ENCODE measurements at places on chromosomes 2 and 18. TPM values are rescaled to one million over a fixed set of nuclear protein-coding genes. Genes with fewer than 3 reads are reported as not detected.

DNA sequence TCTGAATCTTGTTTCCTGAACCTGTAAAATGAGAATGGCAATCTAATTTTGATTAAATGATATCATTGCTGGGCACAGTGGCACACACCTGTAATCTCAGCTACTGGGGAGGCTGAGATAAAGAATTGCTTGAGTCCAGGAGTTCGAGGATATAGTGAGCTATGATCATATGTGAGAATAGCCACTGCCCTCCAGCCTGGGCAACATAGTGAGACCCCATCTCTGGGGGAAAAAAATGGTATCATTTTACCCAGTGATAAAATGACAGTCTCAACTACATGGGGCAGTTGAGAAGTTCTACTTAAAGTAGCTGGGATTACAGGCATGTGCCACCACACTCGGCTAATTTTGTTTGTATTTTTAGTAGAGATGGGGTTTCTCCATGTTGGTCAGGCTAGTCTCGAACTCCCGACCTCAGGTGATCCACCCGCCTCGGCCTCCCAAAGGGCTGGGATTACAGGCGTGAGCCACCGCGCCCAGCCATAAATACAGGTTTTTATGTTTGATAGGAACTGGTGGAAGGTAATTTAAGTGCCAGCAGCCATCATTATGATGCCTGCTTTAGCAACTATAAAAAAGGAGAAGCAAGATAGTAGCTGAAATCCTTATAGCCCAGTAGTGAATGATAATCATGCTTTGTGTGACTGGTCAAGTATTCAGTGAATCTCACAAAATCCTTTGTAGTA, 17.0 kb downstream of the BZW1 start:
- no peak for DNase-seq

DNA sequence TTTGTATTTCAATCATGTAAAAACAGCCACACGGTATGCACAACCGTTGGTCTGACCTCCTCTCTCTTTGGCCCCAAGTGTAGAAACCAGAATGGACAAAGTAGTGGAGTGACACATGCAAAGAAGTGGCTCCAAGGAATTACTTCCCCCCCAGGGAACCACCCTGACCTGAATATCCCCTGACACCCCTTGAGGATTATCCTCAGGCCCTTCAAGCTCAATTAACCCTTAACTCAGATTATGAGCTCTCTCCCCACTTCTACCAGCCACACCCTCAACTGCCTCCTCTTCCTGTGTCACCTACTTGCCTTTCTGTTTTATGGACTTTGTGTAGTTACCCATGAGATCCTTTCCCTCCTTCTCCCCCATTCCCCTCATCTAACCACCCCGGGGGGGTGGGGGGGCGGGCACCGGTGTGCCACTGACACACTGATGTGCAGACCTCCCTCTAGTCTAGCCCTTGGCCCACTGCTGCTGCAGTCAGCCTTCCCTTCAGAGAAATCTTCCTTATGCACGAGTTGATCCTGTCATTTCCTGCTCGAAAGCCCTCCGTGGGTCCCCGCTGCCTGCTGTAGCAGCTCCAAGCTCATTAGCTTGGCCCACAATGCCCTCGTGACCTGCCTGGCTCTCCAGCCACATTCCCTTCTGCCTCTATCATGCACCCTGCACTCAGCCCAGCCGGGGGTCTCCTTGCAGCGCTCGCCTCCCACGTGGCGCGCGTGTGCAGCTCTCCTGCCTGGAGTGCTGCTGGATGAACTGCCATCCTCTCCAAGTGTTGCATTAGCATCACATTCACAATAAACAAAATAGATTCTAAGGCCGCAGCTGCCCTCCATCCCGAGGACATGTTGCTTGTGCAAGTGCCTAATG, 40.1 kb upstream of the TMEM177 start:
- DNase-seq: no peak

- no peak for DNase-seq
These were observed 270.1 kb downstream of the EIPR1 start for GRCh38 chr2:3107567-3107966.

Gene CTNNA2
- not detected for total RNA-seq

Gene SNTG2
- total RNA-seq: 2.5 TPM
